ENCODE measurements at places on chromosomes 13 and 19.
A peak's percentile ranks its signal among the peaks of the same experiment; 100 is the strongest.

DNA sequence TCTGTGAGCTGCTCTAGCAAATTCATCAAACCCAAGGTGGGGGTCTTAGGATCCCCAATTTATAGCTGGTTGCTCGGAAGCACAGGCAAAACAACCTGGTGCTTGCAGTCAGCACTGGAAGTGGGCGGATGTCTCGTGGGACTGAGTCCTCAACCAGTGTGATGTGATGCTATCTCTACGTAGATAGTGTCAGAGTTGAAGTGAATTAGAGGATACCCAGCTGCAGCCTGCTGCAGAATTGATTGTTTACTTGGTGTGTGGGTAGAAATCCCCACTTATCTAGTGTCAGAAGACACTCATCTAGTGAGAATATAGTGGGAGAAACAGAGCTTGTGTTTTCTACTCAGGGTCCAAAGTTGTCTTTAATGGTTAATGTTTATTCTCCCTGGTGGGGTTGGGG lies 63.3 kb downstream of the CBY2 start:
- DNase-seq = peak; percentile 7

DNA sequence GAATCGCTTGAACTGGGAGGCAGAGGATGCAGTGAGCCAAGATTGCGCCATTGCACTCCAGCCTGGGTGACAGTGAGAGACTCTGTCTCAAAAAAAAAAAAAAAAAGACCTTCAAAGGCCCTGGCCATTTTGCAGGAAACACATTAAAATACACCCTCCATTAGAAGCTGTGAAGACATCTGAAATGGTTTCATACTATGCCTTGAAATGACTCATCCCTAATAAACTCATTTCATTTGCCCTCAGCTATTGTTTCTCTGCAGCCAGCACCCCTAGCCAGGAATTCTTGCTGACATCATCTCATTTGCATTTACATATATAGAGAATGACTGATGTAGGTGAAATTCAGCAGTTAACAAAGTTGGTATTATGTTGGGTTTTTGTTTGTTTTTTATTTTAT lies 8.7 kb downstream of the EML2 start:
- no peak for DNase-seq

GRCh38 chr13:91762957-91763356 lies 364.5 kb downstream of the GPC5 start:
- no peak for DNase-seq

DNA sequence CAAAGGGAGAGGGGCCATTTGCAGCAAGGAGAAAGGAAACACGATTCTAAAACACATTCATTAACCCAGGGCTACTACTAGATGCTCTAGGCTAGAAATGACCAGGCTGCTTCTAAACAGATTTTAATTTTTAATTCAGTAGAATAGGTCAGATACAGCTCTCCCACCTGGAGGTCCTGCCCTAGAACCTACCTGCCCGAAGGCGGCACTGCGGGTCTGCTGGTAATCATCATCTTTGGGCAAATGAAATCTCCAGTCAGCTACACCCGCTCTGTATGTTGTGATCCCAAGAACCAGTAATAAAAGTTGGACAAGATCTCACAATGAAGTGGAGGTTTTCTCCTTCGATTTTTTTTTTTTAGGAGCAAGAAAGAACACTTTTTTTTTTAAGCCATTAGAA lies 345.3 kb downstream of the ENOX1 start:
- no peak for DNase-seq

GRCh38 chr13:94322925-94323763 lies 156.3 kb downstream of the DCT start:
- peak; percentile 60 for DNase-seq

DNA sequence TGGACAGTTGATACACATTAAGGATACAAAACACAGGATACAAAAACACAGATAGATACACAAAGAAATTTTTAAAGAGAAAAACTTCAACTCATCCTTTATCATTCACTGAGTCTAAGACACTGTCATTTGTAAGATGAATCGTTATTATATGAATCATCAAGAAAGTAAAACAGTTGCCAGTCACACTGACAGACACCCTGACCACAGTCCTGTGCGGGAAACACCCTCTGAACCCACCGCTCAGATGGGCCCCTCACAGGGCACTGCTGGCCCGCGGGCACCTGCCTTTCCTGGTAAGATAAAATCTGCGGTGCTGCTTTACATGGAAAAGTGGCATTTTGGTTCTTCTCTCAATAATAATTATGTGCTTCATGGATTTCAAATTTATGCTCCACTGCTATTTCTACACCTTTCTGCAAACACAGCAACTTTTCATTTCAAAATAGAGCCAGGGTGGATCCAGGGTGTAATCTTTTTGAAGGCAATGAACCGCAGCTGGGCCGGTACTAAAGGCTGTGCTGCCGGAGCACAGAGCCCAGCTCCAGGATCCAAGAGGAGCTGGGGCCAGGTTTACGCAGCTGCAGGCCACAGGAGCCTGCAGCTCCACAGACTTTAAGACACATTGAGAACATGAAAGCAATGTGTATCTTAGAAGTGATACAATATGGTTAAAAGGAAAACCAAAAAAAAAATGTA lies 76.8 kb downstream of the TUBGCP3 start:
- no peak for DNase-seq

GRCh38 chr19:30061223-30062064 lies 119.4 kb downstream of the URI1 start:
- DNase-seq = no peak

DNA sequence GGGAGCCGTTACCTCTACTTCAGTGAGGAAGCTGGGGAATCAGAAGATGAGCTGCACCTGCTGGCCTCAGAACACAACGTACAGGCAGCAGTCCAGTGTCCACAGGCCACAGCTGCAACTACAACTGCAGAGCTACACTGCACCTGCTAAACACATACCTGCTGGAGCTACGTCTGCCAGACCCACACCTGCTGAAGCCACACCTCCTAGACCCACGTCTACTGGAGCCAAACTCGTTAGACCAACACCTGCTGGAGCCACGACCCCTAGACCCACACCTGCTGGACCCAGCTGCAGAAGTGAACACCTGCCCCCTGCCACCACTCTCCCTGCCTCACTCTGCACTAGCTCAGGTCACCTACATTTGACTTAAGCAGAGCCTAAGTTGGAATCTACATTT lies 169.9 kb downstream of the USP12 start:
- DNase-seq = no peak

DNA sequence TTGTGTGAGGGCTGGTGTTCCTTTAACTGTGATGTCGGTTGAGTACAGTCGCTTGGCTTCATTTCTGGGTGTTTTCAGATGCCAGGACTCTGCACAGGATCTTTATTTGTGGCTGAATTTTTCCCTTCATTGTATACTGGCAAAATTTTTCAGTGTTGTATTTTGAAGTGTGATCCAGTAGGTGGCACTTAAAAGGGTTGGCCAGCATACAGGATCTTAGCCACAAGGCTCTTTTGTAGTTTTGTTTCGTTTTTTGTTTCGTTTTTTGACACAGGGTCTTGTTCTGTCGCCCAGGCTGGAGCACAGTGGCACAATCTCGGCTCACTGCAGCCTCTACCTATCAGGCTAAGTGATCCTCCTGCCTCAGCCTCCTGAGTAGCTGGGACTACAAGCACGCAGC lies 8.7 kb downstream of the FCAR start:
- no peak for DNase-seq

GRCh38 chr13:29918845-29919244 lies 68.4 kb upstream of the UBL3 start:
- DNase-seq = no peak

- DNase-seq = no peak
These were observed 134.4 kb downstream of the KL start for GRCh38 chr13:33150662-33151061.

DNA sequence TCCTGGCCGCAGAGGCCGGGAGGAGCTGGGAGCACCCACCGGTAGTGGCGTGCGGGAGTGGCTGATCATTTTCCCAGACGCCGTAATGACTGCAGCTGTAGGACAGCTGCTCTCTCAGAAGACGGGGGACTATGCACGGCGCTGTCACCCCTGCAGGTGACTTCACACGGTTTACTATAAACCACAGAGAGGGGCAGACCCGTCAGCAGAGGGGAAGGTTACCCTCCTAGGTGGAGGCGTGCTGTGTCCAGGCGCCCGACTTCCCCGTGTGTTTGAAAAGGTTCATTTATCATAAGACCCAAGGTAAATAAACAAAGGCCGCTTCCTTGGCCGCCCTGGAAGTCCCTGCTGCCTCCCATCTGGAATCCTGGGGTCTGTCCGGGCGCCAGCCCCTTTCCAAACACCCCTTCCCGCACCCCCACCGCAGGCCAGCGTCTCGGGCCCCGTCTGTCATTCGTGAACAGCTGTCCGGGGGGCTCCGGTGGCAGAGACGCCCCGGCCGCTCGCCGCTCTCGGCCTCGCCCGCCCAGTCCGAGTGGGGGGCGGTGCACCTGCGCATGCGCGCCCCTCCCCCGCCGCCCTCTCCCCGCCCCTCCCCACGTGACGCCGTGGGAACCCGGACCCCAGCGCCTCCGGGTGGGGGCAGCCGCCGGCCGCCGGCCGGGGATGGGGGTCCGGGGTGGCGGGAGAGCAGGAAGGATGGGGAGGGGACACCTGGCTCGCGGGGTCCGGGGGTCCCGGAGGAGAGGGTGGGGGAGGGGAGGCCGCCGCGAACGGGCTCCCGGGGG lies 915 bp downstream of the SHC2 start:
- DNase-seq = peak; percentile 50

DNA sequence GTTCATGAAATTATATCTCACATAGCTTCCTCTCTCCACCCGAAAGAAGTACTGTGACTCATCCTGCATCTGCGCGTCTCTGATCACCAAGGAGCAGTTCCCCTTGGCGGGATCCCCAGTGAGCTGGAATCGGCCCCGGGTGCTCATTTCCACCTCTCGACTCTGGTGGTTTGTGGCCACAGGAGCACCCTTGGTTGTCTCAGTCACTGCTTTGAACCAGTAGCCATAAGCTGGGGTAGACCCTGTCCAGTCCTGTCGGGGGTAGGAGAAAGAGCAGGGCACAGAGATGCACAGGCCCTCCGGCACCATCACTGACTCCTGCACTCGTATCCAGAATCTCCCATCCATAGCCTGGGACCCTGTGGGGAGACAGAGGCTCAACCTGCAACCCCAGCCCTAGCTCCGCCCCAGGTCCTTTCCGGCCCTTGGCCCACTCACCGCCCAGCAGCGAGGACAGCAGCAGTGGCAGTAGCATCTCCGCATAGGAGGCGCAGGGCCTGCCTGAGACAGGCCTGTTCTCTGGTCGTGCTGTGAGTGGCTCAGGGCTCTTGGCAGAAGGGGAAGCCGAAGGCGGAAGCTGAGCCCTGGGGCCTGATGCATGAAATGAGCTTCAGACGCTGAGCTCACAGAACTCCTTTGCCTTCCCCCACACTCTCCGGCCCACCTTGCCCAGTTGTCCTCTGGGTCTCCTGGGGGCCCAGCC lies at the start of gene SIGLEC10:
TSS of gene SIGLEC10 (minus strand) at position 536 of the 703 bp plus-strand sequence. CDS start at position 475, 61 bp downstream.
- no peak for DNase-seq

DNA sequence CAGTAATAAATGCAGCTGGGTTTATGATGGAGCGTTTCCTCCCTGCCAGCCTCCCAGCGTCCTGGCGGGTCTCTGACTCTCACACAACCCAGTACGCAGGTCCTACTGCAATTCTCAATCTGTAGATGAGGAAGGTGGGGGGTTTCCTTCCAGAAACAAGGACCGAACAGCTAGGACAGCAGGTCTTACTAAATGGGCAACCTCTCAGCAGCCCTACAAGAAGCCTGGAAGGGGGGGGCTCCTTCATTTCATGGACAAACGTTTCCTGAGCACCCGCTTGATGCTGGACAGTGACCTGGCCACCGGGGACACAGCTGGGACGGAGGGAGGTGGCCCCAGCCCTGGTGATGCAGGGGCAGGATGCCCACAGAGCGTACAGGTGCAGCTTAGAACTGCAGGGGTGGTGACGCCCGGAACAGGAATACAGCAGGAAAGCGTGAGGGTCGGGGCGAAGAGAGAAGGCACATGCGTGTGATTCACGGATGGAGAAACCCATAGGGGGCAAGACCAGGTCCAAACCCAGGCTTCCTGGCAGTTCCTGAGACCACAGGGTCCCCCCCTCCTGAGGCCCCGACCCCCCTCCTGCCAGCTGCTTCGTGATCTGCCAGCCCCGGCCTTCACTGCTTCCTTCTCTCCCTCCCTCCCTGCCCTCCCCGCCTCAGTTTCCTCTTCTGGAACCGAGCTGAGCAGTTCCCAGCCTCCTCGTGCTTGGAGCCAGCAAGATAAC lies 732 bp upstream of the C2CD4C start:
- DNase-seq = peak; percentile 23

DNA sequence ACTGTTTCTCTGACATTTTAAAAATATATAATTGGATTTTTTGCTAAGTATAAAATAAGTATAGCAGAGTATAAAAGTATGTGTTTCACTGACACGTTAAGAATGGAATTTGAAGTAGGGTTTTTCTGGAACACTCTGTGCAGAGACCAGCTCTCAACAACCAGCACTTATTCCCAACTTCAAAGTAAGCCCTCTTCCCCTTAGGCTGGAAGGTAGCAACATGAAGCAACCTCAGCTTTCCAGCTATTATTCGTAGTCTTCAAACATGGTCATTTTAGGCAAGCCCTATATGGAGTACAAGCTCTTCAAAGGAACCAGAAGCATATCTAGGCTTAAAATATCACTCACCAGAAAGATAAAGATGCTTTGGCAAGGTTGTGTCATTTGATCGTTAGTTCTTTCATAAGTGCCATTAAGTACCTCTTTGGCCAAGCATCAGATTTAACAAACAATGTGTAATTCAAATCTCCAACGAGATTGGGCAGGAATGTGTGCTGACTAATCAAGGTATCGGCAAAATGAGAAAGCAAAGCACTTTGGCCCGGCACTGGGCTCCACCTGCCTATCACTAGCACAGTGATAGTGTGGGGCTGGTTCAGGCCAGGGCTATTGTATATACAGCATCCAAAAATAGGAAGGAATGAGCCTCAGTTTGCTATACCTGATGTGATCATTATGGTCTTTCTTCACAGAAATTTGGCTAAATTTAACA lies 95.9 kb upstream of the FREM2 start:
- DNase-seq = no peak

DNA sequence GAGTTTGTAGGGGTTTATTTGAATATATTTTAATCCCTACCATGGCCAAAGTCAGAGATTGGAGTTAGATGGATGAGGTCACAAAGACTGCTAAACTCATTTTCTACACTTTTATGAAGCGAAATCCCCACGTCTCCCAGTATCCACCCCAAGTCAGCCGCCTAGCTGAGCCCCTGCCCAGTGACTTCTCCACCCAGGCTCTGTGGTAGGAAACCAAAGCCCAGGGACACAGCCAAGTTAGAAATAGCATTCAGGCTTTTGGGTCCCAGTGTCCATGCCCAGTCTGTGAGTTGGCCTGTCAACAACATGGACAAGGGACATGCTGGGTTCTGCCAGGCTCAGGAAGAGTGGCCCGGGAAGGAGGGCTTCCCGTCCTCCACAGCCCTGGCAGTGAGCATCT lies 474.0 kb downstream of the FOXO1 start:
- no peak for DNase-seq

DNA sequence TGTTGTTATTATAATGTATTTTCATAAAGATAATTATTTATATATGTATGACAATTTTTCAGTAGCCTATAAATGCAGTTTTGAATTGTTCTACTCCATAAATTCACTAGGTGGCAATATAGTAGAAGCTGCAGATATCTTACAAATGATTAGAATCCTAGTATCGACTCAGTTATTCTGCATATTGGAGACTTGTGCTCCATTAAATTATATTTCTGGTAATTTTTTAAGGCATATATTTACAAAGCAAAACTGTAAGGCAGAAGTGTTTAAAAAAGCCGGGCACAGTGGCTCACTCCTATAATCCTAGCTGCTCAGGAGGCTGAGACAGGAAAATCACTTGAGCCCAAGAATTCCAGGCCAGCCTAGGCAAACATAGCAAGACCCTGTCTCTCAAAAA lies 58.7 kb downstream of the DPY19L3 start:
- peak; percentile 24 for DNase-seq
